ENCODE measurements at places on chromosomes 11 and 22.

GRCh38 chr11:45798793-45799441 lies 6.0 kb upstream of the SLC35C1 start:
- no peak for DNase-seq

DNA sequence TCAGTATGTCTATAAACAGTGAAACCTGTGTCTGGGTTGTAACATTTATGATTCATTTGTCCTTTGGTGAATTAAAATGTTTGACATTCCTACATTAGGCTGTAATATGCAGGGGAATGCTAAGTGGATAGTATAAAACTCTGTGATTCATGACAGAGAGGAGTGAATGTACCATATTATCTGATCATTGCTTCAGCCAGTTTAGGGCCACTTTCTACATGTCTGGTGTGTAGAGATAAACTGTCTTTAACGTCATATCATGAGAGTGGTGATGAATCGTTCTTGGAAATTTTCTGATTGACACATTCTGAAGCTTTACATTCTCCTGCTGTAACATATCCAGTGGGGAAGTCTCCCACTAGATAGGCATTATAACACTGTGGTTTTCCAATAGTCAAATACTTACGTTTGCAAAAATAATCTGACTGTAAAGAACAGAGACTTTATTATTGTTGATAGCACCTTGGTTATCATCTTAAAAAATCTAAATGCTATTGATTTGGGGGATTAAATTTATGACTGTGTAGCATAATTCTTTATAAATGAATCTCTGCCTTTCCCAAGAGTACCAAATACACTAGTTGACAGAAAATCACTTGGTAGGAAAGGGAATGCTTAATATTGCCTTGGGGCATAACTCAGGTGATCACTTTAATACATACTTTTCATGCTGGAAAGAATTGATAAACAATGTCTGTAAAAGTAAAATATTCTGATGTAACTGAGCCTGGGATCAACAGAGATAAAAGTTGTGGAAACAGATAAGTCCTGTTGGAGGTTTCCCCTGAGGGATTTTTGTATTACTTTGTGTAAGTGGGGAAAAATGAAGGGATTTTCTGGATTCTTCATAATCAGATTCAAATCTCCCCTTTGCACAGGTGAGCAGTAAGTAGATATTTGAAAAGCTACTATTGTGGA lies 427.9 kb downstream of the JRKL start:
- no peak for DNase-seq

DNA sequence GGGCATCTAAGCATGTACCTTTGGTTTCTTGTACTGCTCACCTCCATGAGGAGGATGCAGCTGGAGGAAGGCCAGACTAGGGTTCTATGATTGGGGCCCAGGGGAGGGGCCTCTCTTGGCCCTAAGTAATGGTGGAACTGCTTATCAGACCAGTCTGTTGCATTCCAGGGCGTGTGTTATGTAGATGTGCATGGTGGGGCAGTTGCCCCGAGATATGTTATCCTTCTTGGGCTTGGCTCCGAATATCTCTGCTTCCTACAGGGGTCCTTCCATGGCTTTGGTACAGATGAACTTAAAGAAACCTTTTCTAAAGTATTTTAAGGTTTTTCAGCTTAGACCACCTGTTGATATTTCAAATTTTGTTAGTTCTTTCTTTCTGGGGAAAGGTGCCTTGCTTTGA lies 126.0 kb downstream of the SWAP70 start:
- DNase-seq = no peak

GRCh38 chr11:82775736-82776346 lies 42.2 kb upstream of the FAM181B start:
- DNase-seq = peak; percentile 52

- no peak for DNase-seq
Measured at GRCh38 chr11:43548916-43549315, 131.6 kb upstream of the HSD17B12 start.

DNA sequence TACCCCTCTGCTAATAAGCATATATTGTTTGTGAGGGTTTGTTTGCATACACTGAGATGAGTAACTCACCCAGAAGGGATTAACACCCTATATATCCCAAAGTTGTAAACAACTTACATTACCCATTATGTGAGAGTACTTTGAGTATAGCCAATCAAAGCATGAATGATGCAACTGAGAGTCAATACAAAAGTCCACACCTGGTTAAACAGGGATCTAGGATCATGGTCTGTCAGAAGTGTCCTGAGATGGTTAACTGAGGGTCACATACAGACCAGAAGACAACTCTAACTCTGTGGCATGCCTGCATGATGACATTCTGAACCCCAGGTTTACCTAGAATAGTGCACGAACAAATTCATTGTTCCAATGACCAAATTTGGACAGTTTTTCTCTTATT lies 17.4 kb upstream of the OR10A5 start:
- no peak for DNase-seq

DNA sequence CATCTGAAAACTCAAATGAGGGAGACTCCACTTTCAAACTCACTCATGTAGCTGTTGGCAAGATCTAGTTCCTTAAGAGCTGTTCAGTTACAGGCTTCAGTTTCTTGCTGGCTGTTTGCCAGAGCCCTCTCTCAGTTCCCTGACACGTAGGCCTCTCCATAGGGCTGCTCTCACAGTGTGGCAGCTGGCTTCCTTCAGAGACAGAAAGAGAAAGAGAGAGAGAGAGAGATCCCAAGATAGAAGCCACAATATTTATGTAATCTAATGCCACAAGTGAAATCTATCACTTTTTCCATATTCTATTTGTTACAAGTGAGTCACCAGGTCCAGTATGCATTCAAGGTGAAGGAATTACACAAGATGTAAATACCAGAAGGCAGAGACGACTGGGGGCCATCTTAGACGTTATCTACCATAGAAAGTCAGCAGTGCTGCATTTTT lies 168.8 kb downstream of the RCN1 start:
- no peak for DNase-seq

GRCh38 chr11:78380615-78381051 lies 37.0 kb downstream of the GAB2 start:
- no peak for DNase-seq

DNA sequence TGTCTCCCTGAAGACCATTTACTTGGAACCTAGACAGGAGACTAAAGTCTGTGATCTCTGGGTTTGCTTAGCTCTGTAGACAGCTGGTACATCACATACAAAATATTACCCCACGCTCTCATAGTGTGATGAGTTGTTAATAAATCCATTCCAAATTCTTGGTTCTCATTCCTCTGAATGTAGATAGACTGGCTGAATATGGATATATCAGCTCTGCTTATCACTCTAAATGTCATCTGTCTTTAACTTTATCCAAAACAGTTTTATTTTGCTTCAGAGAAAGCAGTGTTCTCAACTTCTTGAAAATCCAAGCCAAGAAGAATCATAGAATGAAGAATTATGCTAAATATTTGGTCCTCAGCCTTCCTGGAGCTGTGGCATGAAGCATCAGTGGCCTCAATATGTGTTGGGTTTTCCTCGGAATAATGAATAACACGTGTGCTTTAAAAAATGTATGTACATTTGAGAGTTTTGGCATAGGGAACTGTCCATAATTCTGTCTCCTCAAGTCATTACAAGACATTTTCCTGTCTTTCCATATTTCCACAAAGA lies 10.5 kb upstream of the LDLRAD3 start:
- no peak for DNase-seq

DNA sequence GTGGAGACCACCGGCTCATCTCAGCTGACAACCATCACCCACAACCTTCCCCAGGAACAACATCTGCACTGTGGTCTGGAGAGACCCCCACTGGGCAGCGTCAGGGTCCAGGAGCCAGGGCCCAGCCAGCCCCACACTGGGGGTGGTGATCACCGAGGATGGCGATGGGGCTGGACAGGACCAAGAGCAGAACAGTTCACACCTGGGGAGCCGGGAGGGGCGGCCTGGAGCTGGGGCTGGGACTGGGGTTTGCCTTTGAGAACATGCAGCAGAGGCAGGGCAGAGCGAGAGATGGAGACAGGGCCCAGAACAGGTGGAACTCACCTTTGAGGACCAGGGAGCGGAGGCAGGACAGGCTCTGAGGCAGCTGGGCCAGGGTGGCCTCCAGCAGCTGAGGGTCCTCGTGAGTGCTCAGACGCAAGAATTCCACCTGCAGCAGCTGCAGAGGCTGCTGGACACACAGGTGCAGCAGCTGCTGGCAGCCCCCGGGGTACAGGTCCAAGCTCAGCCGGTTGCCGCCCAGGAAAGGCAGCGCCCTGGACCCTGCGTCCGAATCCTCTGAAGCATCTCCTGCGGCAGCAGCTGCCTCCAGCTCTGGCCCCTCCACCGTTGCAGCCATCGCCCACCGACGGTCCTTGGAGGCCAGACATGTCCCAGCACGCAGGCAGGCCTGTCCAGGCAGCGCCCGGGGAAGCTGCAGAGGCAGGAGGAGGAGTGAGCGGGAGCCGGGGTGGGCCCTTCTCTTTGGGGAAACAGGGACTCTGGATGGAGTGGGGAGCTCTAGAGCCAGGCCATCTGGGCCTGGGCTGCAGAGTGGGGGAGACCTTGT lies 1.0 kb downstream of the PIDD1 start:
- no peak for DNase-seq

- no peak for DNase-seq
Measured at GRCh38 chr11:123742724-123743120, 1.3 kb upstream of the ZNF202 start.

DNA sequence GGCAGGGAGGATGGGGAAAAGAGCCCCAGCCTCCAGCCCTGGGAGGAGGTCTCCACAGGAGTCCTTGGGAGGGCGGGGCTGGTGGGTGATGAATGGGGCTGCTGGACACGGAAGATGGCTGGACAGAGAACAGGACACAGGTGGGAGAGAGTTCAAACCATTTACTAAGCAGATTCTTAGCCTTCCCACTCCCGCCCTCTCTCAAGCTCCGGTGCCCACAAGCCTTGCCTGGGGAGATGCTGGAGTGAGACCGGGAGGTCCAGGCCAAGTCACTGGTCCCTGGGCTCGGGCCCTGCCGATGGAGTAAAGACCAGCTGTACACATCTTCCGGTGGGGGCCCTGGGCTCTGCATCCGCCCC lies 1.4 kb downstream of the CLDN5 start:
- no peak for DNase-seq

DNA sequence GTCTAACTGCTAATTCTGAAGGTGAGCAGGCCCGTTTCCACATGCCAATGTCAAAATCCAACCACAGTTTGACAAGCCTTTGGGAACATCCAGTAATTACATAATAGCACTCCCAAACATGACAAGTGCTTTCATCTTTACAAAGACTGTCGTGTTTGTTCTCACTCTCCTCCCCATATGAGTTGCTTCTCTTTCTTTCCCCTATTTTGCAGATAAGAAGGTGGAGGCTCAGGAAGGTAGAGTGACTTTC lies 55.9 kb upstream of the CD44 start:
- DNase-seq = no peak

- DNase-seq = no peak
Measured at GRCh38 chr11:3159296-3160190, 5.6 kb downstream of the OSBPL5 start.

DNA sequence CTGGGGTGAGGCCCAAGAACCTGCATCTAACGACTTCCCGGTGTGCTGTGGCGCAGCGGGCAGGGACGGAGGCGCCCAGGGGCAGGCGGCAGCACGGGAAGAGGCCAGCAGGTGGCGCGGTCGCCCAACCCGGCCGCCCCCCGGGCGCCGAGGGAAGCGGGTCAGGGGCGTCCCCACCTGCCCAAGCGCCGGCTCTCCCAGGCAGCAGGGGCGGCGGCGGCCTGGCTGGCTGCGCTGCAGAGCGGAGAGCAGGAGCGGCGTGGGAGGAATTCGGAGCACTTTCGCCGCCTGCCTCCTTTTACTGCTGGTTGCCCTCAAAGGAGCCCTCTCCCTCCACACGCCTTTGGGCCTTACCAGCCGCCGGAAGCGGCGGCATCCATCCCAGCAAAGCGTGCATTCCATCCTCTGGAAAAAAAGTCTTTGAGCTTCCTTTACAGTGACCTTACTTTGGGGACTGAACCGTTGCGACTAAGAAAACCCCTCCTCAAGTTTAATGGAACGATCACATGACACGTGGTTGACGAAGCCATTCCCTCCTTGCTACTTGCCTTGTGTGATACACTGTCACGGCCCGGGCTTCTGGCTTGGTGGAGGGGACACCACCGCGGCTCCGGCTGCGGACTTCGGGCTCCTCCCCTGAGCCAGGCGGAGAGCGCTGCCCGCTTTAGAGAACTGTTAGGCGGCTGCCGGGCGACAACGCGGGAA lies 106.8 kb upstream of the CLMP start:
- peak; percentile 90 for DNase-seq

GRCh38 chr11:2674658-2675131 lies 25.1 kb downstream of the KCNQ1OT1 start:
- peak; percentile 43 for DNase-seq

DNA sequence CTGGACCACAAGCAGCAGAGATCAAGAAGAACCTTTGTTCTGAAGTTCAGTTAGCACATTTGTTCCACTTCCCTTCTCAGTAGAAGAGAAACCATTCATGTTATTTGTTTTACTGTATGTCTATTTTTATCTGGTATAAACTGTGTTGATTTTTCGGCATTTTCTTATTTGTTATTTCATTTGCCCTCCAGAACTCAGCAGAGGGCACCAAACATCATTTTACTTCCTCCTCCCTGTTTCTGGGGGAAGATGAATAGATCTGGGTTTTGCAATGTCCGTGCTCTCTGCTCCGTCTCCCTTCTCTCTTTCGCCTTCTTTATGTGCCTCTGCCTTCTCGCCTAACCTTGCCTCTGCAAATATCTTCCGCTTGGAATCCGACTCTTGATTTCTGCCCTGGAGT lies 366.9 kb downstream of the NTM start:
- no peak for DNase-seq

- DNase-seq = no peak
Measured at GRCh38 chr11:32422545-32422944, 12.8 kb downstream of the WT1 start.

DNA sequence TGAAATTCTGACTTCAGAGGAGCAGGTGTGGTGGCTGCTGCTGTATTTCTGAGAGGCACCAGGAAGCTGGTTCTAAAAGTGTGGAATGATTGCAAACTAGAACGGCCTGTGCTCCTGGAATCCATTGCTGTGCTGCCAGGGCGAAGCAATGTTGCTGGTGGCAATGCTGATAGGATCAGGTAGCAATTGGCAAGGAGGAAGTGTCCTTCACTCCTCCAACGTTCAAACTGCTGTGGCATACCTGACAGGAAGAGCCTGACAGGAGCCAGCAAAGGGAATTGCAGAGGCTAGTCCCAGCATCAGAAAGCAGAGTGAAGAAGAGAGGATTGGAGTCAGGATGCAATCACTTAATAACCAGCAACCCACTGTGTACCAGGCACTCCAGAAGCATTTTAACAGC lies 118.2 kb downstream of the FAR1 start:
- DNase-seq = no peak

GRCh38 chr11:64827451-64827839 lies 17.0 kb downstream of the CDC42BPG start:
- DNase-seq = no peak

- no peak for DNase-seq
Measured at GRCh38 chr11:86499723-86500129, 125.0 kb downstream of the CCDC81 start.

DNA sequence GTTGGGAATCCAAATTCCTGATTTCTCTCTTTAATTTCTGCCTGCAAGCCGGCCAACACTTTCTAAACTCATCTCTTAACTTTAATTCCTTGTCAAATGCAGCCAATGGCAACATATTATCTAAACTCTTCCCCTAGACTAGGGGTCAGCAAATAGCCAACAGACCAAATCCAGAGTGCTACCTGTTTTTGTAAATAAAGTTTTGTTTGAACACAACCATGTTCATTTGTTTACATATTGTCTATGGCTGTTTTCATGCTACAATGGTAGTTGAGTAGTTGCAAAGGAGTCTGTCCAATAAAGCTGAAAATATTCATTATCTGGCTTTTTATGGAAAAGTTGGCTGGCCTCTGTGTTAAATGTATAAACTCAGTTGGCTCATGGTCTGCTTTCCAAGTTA lies 37.2 kb upstream of the RASSF10 start:
- DNase-seq = no peak

GRCh38 chr22:23518376-23519187 lies 61.5 kb downstream of the IGLL1 start:
- DNase-seq = no peak

Measured in ecto neural progenitor cell (in vitro differentiated cells).